Stomach (tissue), 19 donors: ENCODE measurements at places on chromosomes 11 and 22. TPM values are rescaled to one million over a fixed set of nuclear protein-coding genes. Genes with fewer than 3 reads are reported as not detected.

The DEUP1 gene
- total RNA-seq, result not detected

The CCDC188 gene
- 0.37 TPM for total RNA-seq

The OR2AT4 gene
- total RNA-seq, result not detected

The CCDC89 gene
- total RNA-seq, result 10.4 TPM

The SLC29A2 gene
- total RNA-seq, result 14.3 TPM

The C11orf42 gene
- not detected for total RNA-seq

The RFPL3 gene
- total RNA-seq, result not detected

The ASRGL1 gene
- total RNA-seq, result 82.0 TPM

The CDC42BPG gene
- 58.9 TPM for total RNA-seq

The BTBD18 gene
- not detected for total RNA-seq

The HMOX1 gene
- not detected for total RNA-seq

The DDI1 gene
- not detected for total RNA-seq

The OR5P2 gene
- total RNA-seq, result 15.2 TPM

The GALNT18 gene
- 16.1 TPM for total RNA-seq

The MYOD1 gene
- not detected for total RNA-seq

The TREH gene
- not detected for total RNA-seq

The SGSM1 gene
- 1.3 TPM for total RNA-seq

The CARNS1 gene
- 21.4 TPM for total RNA-seq

The SLC5A12 gene
- 2.2 TPM for total RNA-seq

The C22orf31 gene
- total RNA-seq, result not detected

The NLRX1 gene
- total RNA-seq, result 101 TPM

The RIN1 gene
- total RNA-seq, result 7.1 TPM

The MCHR1 gene
- not detected for total RNA-seq

The NPAT gene
- total RNA-seq, result 19.0 TPM

The CRYBA4 gene
- not detected for total RNA-seq

The CD44 gene
- total RNA-seq, result 47.5 TPM

The OPCML gene
- not detected for total RNA-seq

The LUZP2 gene
- 0.29 TPM for total RNA-seq

The ATP6V1E1 gene
- 58.7 TPM for total RNA-seq

The DKK3 gene
- total RNA-seq, result 63.3 TPM

The EIF3M gene
- 73.2 TPM for total RNA-seq

The CTSW gene
- 2.2 TPM for total RNA-seq

The CRYBB2 gene
- total RNA-seq, result not detected

The SPDYC gene
- total RNA-seq, result not detected

The OR52E6 gene
- not detected for total RNA-seq

The SPTBN2 gene
- 7.9 TPM for total RNA-seq

The KRTAP5-10 gene
- total RNA-seq, result not detected

The NAV2 gene
- 10.8 TPM for total RNA-seq

The SCT gene
- total RNA-seq, result not detected

The XKR3 gene
- not detected for total RNA-seq

The KIF18A gene
- total RNA-seq, result 2.6 TPM

The C22orf15 gene
- total RNA-seq, result not detected

The RFPL1 gene
- total RNA-seq, result not detected

The TMEM184B gene
- 27.0 TPM for total RNA-seq

The TMEM134 gene
- 392 TPM for total RNA-seq

The SLC43A1 gene
- 10.5 TPM for total RNA-seq

The KRTAP5-7 gene
- not detected for total RNA-seq

The MUC15 gene
- not detected for total RNA-seq

The INS gene
- total RNA-seq, result not detected

The OR6T1 gene
- not detected for total RNA-seq

The C11orf16 gene
- not detected for total RNA-seq

The CCDC81 gene
- total RNA-seq, result not detected

The CNGA4 gene
- total RNA-seq, result not detected

The NEFH gene
- total RNA-seq, result not detected

The LARGE2 gene
- total RNA-seq, result not detected

The HTR3A gene
- total RNA-seq, result not detected
